ENCODE measurements at places on chromosomes 4 and X.
A peak's percentile ranks its signal among the peaks of the same experiment; 100 is the strongest.

DNA sequence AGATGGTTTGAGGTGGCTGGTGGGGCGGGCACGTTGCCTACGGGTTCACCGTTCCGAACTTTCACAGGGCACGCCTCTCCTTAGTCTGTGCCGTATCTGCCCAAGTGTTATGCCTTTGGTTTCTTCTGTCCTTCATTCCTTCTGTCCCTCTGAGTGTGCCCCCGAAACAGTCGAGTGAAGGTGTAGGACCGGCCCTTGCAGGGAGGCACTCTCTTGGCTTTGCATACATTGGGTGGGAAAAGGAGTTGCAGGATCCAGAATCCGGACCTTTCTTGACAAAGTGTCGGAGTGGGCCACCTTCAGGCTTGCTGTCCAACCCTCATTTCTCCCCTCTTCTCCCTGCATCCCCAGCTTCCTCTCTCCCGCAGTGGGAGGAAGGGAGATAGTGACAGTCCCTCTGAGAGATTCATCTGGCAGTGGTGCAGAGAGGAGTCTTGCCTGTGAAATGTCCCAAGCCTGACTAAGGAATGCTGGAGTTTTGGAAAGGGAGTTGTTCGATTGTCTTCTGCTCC lies 569 bp downstream of the ARFIP1 start:
- DNase-seq: no peak

- no peak for DNase-seq
These were observed 30.8 kb downstream of the GPM6B start for GRCh38 chrX:13786048-13786447.

DNA sequence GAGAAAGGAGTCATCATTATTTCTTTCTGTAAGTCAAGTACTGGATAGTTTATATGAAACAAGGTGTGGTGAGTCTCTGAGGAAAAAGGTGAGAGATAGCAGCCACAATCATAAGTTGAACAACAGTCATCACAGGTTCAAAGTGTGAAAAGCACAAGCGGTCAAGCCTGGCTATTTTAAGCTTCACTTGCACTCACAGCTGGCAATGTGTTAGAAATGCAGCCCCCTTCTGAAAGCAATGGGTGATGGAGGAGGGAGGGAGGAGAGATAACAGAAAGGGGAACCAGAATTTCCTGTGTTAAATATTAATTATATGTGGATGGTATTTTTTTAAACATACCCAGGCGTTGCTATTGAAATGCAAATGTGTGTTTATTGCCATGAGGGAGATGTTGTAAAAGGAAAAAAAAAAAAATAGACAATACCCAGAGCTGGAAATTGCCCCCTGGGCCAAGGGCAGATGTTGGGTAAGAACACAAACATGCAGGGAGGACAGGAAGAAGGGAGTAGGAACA lies 26.9 kb upstream of the BMP3 start:
- peak; percentile 1 for DNase-seq

GRCh38 chrX:44482575-44482974 lies 60.1 kb downstream of the FUNDC1 start:
- no peak for DNase-seq

DNA sequence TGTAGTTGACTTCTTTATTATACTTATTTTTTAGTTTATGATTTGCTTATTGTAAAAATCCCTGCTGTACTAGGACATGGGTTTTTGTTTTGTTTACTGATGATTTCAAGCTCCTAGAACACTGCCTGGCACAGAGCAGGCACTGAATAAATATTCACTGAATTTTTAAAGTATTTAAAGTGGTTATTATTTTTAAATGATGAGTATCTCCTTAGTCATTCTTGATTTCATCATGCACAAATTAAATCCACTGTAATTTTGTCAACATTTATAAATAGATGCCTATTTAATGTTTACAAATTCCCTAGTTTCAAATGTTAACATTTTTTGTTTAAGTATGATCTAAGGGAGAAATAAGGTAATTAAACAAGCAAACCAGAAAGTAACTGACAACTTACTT lies 367.9 kb upstream of the SLIT2 start:
- no peak for DNase-seq

- DNase-seq: no peak
These were observed 45.8 kb downstream of the KDR start for GRCh38 chr4:55079451-55080173.

- DNase-seq: peak; percentile 0
These were observed 29.6 kb downstream of the ADH7 start for GRCh38 chr4:99405433-99406115.

- DNase-seq: no peak
These were observed 2.7 kb downstream of the LIMCH1 start for GRCh38 chr4:41540687-41541086.

GRCh38 chr4:5967783-5968182 lies 50.4 kb downstream of the C4orf50 start:
- DNase-seq: no peak

DNA sequence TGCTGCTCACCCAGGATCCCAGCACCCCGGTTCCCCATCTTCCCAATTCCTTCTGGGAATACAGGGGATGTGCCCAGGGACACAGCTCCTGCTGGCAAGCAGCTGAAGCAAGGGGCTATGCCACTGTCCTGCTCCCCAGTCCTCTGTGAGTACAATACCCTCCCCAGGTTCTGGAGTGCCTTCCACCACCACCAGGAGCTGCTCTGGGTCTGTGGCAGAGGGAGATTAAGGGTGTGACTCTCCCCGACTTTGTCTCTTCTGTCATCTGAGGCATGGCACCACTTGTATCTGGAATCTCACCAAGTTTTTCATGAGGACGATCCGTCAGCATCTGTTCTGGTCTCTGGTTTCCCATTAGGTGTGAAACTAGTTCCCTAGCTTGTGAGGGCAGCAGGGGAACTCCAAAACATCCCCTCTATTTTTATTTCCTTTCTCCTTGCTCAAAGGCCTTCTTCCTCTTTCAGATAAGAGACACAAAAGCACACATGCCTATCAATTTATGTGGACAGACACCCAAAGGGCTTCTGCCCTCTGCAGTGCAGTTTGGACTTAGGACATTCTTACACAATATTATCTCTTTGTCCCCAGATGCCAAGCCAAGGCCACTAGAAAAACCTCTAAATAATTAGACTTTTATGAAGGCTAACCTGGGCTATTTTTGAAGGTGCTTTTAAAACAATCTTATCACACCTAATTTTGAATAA lies 26.8 kb downstream of the MGST2 start:
- no peak for DNase-seq

DNA sequence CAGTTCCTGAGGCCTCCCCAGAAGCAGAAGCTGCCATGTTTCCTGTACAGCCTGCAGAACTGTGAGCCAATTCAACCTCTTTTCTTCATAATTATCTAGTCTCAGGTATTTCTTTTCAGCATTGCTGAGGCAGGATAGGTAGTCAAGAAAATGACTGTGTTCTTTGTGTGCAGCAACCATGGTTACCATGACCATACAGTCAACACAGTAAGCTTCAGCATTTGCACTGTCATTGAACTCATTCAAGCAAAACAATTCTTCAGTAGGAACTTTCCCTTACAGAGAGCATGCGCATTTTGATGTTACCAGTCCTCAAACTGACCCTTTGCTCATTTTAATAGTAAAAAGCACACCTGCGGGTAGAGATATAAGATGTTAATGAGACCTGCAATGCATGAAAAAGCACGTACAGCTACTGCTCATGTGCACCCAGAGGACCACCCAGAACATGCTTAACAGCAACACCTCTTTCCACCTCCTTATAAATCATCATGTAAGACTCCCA lies 180.8 kb downstream of the PRKX start:
- DNase-seq: no peak

- no peak for DNase-seq
These were observed 5.5 kb downstream of the GSTCD start for GRCh38 chr4:105714071-105714521.

- DNase-seq: no peak
These were observed 14.7 kb downstream of the FTSJ1 start for GRCh38 chrX:48490661-48491060.

DNA sequence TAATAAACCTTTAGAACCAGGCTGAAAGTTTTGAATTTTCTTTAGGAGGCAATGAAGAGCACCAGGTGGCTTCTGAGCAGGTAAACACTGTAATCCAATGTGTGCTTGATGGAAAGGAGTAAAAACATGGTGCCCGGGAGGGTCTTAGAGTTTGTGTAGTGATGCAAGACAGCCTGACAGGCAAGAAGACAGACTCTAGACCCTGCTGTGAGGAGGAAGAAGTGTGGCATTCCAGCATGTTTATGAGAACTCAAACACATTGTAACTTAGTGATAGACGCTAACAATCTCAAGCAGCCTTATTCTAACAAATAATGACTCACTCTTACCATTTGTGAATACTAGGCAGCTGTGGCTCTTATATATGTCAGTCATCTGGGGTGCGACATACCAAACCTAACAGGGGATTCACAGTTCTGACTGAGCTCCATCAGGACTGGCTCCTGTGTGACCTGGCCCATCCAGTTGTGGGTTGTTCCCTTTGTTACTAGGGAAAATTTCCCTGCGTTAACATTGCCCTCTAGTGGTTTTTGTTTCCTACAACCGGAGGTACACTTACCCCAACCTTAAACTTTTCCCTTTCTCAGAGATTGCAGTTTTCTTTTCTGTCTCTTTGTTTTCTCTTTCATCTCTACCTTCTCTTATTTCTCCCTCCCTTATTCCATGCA lies 53.8 kb downstream of the VSIG4 start:
- peak; percentile 51 for DNase-seq

GRCh38 chrX:53642337-53642736 lies 44.2 kb downstream of the HUWE1 start:
- DNase-seq: no peak

DNA sequence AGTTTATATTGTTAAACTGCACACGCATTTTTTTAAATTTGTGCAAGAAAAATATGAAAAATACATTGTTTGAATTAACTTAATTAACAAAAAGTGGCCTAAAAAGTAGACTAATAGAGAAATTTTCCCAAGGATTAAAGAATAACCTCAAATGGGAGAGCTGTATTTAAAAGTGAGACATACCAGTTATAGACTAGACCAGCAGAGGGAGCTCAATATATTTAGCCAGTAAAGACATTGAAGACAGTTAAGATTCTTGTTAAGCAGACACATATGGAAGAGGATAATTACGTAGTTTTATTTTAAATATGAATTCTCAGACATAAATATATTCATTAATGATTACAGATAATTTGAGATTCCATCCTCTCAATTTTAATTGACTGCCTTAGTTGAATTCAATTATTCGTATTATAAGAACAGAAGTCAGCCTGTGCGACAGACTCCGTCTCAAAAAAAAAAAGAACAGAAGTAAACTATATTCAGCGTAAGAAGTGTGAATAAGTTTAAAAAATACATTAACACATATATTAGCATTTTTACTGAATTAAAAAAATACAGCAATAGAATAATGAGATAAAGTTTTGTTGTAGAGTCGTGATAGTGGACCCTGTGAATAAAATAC lies 64.8 kb downstream of the GLRA3 start:
- no peak for DNase-seq

- DNase-seq: no peak
These were observed 34.6 kb upstream of the AADAT start for GRCh38 chr4:170124406-170124805.

DNA sequence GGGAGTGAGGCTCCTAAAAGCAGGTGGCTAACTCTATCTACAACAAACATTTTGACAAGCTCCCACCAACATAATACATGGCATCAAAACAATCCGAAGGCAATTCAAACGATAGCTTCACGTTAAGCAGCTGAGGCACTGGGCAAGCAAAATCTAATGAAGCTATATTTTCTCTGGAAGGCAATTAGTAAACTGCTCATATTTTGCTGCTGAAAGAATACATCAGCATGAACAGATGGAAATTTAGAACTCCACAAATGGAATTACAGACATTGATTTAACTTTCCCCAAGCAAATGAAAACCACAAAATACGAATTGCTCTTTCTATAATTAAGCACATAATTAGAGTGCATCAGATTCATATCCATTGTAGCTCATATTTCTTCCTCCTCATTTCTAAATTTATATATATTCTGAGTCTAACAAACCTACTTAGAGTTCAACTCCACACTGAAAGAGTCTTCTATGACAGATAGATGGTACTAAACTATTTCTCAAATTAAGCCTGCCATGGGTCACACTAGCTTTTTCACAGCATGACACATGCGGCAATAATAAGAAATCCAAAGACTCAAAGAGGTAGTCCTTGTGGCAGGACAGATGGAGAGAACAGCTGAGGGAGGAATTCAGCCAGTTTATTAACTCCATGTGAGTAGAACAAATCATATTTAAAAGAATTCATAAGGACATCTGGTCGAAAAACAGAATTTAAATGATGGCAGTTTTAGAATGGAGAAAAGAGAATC lies 305.4 kb downstream of the MAPK10 start:
- no peak for DNase-seq

DNA sequence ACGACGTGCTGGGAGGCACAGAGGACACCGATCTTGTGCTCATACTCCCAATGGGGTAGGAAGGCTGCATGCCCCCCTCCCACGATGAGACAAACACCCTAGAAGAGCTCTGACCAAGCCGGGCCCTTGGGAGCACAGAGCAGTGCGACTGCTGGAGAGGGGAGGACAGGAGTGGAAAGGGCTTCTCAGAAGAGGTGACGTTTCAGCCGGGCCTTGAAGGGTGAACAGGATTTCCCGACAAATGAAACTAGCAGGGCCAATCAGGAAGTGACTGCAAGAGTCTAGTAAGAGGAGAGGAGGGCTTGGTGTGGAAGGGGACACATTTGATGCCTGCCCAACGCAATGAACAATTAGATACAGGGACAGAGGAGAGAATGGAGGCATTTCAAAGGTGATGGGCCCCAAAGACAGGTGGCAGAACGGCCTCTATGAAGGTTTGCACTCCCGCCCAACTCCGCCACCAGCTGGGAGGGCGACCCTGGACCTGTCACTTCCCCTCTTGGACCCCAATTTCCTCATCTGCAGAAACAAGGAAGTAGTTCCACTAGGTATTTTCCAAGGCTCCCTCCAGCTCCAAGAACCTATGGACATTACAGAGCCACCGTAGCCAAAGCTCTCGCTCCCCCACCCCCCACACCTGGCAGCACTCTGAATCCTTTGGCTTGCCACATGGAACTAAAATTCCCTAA lies 3.9 kb downstream of the HCFC1 start:
- no peak for DNase-seq

GRCh38 chrX:153674219-153674851 lies 722 bp upstream of the PNCK start:
- no peak for DNase-seq

DNA sequence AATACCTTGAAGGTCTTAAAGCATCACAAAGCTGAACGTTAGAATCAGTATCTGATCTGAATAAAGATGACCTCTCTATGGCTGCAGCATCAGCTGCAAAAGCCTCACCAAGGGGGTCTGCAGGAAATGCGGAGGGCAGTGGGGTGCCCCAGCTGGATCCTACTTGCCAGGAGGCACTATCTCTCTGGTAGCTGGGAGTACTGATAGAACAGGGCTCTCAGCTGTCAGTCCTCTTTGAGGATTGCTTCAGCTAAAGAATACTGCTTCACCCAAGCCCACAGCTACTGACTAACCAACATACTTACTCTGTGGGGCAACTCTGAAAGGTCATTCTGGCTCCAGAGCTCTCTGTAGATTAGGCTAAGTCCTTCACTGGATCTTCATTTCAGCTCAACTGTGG lies 112.5 kb upstream of the ZFP42 start:
- no peak for DNase-seq

All from NK-92 treated with Interleukin-12 subunit alpha and Interleukin-12 subunit beta, amount 100 ng/mL, for 24 hours (cell line).